ENCODE measurements at places on chromosomes 3 and 15.

DNA sequence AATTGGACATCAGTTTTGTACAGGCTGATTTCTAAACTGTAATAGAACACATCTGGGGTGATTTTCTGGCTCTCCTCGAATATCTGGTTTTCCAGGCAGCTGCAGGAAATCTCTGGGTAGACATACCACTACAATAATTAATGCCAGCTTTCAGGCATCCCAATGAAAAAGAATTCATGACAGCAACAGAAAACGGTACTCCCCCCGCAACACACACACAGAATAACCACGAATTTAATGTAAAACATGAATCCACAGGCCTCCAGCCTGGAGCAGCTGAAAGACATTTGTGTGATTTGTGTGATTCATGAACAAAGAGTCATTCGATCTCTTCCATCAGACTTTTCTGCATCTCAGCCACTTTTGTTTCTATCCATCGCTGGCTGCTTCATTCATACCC is 262.2 kb downstream of the MAGI1 start:
- no peak for DNase-seq

- no peak for DNase-seq
These were observed 60.0 kb downstream of the ZNF385D start for GRCh38 chr3:21691036-21691435.

- no peak for DNase-seq
These were observed 10.1 kb upstream of the AVEN start for GRCh38 chr15:34049112-34049511.

DNA sequence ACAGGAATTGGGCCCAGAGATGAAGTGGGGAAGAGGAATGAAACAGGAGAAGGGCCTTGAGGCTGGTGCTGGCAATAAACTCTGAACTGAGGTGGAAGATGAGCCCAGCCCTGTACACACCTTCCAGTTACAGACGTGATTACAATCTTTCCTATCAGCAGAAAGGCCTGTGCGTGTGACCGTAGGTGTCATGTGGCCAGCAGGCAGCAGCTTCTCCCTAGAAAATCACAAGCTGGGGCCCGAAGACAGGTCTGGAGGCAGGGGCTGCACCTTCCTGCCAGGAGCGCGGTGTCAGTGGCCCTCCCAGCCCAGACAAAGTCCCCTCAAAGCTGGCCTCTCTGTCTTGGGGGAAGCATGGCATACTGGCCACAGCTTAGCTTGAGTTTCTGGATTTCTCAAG is 16.7 kb upstream of the PIGZ start:
- DNase-seq = no peak

- DNase-seq = no peak
These were observed 59.5 kb upstream of the TMEM115 start for GRCh38 chr3:50418850-50419249.

- no peak for DNase-seq
These were observed 564.7 kb downstream of the AGBL1 start for GRCh38 chr15:86644339-86644738.

GRCh38 chr3:100008081-100008698 is 106.1 kb downstream of the FILIP1L start:
- no peak for DNase-seq

DNA sequence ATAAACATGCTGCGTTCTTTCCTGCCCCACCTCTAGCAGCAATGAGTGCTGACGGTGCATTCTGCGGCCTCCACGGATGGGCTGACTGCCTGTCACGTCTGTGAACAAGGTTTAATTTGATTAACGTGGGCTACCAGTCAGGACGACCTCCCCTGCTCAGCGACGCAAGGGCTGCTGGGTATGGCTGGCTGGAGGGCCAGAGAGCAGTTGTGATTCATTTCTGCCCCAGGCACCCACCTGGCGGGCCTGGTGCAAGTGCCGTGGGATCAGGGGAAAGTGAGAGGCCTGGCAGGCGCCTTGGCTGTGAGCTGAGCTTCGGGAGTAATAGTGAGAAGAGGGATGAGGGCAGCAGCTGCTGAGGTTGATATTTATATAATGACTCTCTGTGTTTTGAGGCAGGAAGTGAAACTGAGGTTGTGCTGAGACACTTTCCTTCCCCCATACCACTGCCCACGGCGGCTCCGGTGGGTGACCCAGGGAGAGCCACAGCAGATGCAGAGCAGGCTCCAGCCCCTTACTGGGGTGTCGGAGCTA is 190.4 kb upstream of the BCL6 start:
- DNase-seq = no peak

- DNase-seq = no peak
These were observed 4.6 kb upstream of the TPRG1 start for GRCh38 chr3:189167027-189167766.

DNA sequence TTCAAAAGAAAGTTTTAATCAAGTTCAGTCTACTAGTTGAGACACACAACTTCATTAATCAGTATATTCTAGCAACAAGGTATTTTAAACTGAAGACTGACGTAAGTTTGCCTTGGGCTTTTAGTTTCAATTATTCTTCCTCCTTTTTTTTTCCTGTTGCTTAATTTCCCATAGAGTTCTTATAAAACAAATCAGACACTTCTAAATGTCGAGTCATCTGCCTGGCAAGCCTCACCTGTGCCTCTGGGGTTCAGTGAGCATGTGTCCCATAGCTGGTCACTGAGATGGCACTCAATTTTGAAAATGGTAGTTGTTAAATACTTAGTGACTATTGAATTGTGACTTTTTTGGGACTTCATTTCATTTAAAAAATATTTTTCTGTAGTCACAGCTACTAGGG is 27.4 kb downstream of the NKIRAS1 start:
- DNase-seq = no peak

- peak; percentile 18 for DNase-seq
These were observed 968 bp upstream of the TMEM266 start for GRCh38 chr15:76058714-76059319.

DNA sequence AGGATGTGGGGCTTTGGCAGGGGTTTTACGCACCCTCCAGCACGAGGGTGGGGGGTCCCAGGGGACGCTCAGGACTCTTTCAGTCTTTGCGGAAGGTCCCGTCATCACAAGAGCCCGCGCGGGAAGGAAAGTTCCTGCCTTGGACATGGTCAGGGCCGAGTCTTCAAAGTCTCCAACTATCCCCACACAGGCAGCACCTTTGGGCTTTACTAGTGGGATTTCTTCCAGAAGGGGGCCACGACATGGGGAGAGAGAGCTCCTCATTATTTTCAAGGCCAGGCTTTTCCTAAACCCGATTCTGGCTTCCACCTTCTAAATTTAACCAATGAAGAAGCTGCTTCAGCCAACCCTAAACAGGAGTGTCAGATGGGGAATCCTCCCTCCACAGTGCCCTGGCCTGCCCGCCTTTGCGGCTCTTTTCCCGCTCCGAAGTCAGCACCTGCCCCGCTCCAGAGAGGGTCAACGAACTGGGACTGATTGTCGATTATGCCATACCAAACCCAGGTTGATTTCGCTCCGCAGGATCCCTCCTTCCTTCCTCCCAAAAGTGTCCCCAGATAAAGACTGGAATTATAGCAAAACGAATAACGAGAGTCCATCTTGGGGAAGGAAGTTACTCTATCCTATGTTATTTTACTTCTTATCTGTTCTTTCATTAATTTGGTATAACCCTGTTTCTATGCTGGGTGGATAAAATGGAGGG is 11.0 kb downstream of the SHOX2 start:
- DNase-seq = no peak

- DNase-seq = no peak
These were observed 48.6 kb downstream of the CMSS1 start for GRCh38 chr3:99866261-99866761.

DNA sequence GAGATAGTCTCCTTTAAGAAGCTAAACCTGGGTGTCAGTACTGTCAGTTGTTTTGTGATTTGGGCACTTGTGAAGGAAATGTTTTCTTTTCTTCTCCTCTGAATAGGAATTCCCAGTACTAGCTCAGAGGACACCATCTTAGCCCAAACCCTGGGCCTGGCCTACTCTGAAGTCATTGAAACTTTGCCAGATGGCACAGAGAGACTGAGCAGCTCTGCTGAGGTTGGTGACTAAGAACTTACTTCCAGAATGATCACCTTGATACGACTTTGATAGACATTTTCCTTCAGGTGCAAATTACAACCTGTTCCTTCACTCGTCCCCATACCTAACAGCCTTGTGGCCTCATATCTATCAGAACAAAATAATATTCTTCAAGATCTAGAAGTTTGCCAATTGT is 100.2 kb downstream of the LARS2 start:
- no peak for DNase-seq

GRCh38 chr3:141764986-141765385 is 1.8 kb downstream of the GRK7 start:
- DNase-seq = no peak

DNA sequence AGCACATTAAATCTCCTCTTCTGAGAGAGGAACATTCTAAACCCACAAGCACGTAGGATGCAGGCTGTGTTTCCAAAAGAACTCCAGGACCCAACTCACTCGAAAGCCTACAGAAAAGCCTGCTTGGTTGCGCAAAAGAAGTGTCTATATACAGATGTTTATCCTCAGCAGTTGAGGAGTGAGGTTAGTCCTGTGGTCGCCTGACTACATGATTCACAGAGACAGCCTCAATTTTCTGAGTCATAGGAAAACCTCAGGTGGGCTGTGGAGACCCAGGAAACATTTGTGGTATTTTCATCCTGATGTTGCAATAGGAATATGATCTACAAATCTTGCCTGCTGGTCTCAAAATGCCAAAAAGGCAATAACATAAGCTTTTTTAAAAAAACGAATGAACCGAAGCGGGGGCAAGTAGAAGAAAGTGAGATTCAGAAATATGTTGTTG is 183.8 kb upstream of the THRB start:
- no peak for DNase-seq

- no peak for DNase-seq
These were observed 101.1 kb downstream of the GREM1 start for GRCh38 chr15:32818758-32819447.

GRCh38 chr3:84077479-84077878 is 881.3 kb upstream of the CADM2 start:
- no peak for DNase-seq

GRCh38 chr3:55480911-55481743 is 6.0 kb downstream of the WNT5A start:
- no peak for DNase-seq

DNA sequence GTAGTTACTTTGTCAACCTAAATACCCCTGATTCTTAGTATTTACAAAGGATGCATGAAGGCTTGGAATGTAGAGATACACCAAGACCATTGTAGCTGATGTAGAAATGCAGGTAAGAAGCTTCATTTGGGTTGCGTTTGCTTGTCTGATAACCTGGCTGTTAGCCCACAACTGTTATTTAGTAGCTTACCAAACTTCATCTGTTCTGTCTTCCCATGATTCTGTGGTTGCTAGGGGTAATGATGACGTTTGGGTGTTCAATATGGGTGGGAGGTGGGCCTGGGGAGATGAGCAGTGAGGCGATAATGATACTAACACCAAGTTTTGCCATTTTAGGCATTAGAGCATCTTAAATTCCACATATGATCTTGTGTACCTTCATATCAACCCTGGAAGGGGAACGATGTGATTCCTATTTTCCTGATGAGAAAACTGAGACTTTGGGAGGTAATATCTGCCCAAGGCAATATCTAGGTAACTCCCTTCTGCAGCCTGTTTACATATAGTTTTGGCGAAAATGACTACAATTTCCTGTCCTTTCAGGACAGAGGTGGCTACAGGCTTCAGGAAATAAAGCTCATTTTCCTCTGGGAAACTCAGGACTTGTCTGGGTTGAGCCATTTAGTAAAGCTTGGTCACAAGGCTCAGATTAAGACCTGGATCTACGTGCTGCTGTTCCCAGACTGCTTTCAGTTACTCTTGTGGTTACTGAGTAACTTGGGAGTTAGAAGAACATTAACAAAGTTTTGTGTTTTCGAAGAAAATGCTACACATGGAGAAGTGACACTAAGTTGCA is 26.8 kb downstream of the FNDC3B start:
- DNase-seq = no peak

DNA sequence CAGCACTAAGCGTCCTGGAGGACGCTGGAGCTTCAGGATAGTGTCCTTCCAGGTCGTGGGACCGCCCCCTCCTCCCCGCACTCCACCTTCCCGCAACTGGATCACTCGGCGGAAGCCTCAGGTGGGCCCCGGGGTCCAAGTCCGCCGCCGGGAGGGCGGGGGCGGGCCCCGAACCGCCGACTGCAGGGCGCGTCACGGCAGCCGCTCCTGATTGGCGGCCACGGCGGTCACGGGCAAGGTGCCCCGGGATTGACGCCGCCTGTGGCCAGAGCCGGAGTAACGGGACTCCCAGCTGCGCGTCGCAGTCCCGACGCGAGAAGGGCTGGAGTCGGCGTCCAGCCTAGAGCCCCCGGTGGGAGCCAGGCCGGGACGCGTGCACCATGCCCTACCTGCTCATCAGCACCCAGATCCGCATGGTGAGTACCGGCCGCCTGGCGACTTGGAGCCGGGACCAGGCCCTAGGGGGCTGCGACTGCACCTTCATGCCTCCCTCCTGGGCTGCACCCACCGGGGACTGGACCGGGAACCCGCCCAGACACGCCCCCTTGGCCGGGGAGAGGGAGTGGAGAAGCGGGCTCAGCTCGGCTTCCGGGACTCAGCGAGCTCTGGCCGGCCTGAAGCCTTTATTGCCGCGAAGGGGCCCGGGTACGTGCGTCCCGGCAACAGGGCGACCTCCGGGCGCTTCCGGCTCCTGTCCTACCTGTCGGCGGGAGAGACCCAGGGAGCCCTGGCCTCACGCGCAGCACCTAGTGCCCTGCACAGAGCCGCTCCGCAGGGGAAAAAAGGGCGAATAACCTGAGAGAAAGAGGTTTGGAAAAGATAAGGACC is at the start of gene GCHFR:
Gene GCHFR (plus strand): TSS at position 268 of the 828 bp plus-strand sequence. CDS start 113 bp downstream, at position 381.
- DNase-seq = peak; percentile 59

Data from activated CD4-positive, alpha-beta T cell treated with anti-CD3 and anti-CD28 coated beads for 24 hours (primary cell).